Bronchial epithelial cell (primary cell): ENCODE measurements at places on chromosomes 1 and 21.

DNA sequence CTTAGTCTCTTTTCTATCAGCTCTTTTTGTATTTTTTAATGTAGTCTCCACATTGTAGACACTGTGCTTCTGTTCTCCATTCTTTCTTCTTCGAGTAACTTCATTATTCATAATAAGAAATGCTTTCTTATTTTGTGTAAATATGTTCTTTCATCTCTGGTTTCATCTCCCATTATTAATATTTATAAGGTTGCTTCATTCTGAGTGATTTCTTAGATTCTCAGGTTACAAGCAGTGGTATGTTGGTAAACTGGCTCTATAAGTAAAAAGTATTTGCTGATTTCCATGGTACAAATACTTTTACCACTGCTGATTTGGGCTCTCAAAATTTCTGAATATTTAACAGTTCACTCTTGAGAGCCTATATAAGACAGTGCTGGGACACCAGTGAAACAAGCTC, 81.3 kb downstream of the CDC14A start:
- no peak for DNase-seq

DNA sequence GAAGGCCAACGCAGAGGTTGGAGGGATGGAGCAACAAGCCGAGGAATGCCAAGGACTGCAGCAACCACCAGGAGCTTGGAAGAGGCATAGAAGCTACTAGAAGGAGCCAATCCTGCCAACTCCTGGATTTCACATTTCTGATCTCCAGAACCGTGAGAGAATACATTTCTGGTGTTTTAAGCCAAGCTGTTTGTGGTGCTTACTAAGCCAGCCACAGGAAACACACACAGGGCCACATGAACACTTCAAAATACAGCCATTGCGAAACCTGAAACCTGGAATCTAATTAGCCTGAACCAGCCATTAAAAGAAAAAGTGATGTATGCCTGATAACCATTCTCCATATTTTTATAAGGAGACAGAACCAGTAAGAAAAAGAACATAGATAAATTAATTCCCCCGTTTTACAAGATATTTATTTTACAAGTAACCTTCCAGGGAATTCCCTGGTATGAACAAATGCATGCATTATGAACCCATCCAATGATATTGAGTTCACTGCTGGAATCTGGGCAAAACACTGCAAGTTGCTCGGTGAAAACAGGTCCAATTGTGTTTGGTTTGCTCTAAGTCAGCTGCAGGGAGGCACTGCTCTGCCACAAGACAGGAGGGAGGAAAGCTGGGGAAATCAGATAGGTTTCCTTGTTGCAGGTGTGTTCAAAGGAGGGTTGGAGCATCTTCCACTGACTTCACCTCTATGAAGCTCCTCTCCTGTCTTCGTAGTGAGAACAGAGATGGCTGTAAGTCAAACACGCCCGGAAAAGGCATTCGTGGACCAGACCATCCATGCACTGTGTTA, 70.2 kb downstream of the ETS2 start:
- DNase-seq = peak; percentile 50

DNA sequence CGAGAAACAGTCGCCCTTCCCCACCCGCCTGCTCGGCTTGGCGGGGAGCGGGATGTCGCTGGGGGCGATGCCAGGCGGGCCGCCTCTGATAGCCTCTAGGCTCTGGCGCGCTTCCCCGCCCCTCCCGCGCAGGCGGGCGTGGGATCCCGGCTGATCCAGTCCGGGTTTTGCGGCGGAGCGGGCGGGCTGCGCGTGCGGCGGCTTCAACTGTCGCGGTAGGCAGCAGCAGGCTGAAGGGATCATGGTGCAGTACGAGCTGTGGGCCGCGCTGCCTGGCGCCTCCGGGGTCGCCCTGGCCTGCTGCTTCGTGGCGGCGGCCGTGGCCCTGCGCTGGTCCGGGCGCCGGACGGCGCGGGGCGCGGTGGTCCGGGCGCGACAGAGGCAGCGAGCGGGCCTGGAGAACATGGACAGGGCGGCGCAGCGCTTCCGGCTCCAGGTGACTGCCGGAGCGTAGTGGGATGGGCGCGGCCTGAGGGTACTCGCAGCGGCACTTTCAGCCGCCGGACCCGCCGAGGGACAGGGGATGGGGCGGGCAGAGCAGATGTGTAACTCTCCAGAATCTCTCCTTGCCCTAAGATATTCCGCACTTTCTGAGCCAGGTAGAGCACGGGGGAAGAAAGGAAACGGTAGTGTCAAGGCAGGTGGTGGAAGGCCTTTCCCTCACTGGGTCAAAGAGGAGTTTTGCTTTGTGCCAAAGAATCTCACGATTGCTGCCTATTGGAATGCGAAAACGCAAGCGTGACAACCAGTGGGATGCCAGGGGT, at the start of gene FAAH:
Gene FAAH (plus strand): TSS at position 210 of the 764 bp plus-strand sequence. CDS start 32 bp downstream, at position 242.
- DNase-seq = peak; percentile 27

GRCh38 chr1:151837197-151837596, 2.4 kb downstream of the C2CD4D start:
- DNase-seq = no peak

DNA sequence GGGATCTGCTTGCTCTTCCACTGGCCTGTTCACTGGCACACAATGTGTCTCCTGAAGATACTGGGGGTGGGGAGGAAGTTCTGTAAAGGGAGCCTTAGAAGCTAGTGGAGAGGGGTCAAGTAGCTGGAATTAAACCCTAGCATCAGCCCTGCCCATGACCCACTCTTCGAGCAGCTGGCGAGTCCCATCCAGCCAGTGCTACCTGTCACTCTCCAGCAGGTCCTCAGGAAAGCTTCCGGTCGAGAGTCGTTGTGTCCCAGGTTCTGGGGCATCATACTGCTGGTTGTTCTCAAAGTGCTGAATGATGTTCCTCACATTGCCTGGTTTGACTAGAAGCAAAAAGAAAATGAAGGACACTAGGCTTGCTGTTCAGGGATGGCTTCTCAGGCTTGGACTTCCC, 30.9 kb downstream of the LRRC71 start:
- no peak for DNase-seq

DNA sequence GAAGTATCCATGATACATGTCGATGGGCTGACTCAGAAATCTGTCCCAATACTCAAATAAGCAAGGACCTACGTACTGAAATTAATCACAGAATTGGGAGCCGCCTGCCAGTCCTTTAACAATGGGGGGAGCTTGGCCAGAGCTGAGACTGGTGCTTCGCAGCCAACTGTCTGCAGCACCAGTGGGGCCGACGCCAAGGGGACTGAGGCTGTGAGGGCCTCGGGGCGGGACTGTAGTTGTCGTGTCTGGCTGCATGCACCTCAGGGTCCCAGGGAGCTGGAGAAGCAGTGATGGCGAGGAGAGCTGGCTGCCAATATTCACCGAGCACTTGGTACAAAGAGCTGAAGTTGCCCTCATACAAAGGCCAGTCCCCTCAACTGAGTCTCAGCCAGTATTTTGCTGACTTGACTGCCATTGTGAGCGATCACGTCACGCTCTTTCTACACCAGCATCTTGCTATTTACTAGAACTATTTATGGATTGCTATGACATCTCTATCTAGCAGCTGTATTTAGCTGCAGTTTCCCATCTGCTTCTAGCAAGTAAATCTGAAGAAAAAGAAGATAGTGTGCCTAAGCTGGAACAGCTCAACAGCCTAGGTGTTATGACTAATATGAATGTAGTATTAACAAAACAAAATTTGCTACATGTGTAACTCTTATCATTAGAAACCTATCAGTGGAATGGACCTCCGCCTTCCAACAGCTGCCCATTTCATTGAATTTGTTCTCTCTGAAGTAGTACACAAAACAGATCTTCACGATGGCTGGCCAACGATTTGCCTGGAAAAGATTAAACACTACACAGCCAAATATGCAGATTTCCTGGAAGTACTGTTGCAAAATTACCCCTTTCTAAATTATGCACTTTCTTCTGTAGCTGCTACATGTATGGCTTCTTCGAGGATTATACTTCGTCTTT, 29.1 kb downstream of the EVI5 start:
- no peak for DNase-seq

DNA sequence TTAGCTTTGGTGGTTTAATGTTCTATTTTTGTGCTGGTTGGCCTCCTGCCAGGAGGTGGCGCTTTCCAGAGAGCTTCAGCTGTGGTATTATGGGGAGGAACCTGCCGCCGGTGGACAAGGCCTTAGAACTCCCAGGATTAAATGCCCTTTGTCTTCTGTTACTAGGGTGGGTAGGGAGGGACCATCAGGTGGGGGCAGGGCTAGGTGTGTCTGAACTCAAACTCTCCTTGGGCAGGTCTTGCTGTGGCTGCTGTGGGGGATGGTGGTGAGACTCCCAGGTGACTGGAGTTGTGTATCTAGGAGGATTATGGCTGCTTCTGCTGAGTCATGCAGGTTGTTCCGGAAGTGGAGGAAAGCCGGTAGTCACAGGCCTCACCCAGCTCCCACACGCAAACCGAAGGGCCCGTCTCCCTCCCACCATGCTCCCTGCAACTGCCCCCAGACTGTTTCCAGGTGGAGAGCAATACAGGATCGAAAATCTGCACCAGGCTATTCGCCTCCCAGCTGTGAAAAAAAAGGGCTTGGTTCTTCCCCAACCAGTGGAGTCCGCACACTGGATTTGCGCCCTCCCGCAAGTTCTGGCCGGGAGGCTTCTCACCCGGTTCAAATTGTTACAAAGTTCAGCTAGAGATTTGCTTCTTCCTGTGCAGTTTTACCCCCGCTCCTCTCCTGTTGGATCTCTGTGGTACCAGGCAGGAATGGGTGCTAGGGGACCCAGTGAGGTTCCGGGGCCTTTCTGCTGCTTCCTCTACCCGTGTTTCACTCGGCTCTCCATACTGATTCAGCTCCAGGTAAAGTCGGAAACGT, 220.5 kb downstream of the CENPF start:
- DNase-seq = no peak

DNA sequence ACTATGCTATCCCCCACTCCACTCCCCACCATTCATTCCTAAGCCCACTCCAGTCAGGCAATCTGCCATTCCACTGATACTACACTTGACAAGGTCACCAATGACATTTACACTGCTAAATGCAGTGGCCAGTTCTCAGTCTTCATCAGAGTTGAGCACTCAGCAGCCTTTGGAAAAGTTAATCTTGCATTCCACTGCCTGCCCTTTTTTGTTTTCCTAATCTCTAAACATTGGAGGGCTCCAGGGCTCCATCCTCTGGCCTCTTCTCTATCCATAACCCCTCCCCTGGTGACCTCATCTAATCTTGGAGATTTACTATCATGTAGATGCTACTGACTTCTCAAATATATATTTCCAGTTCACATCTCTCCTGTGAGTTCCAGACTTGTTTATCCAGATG, 70.9 kb upstream of the S1PR1 start:
- DNase-seq = no peak

- DNase-seq = no peak
Observed at GRCh38 chr1:156592910-156593660, 1.5 kb downstream of the NAXE start.

DNA sequence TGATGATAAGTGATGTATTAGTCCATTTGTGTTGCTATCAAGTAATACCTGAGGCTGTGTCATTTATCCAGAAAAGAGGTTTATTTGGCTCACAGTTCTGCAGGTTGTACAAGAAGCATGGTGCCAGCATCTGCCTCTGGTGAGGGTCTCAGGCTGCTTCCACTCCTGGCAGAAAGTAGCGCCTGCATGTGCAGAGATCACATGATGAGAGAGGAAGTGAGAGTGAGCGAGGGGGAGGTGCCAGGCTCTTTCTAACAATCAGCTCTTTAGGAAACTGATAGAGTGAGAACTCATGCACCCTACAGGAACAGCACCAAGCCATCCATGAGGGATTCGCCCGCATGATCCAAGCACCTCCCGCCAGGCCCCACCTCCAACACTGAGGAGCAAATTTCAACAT, 2.2 kb upstream of the FHAD1 start:
- no peak for DNase-seq

- DNase-seq = no peak
Observed at GRCh38 chr1:26317612-26318337, at the start of gene CD52. TSS of gene CD52 (plus strand) at chr1:26317958. CDS start at chr1:26318018, 60 bp downstream.

GRCh38 chr1:209490013-209490412, 93.5 kb upstream of the CAMK1G start:
- DNase-seq = peak; percentile 58

DNA sequence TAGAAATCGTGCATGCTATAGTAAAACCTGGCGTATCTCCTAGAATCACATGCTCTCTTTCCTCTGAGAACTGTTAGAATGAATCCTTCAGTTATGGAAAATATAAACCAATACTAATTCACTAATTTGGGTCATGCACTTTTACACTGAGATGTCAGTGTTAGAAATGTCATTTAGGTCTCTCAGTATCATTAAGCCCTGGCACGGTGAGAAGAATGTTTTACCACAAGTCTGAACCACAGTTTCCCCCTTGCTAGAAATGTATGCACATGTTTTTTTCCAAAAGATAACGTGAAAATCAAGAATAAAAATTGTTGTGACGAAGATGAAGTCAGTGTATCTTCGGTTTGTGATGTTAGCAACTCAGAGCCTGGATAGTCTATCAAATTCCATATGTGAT, 1062.7 kb upstream of the NCAM2 start:
- DNase-seq = no peak

DNA sequence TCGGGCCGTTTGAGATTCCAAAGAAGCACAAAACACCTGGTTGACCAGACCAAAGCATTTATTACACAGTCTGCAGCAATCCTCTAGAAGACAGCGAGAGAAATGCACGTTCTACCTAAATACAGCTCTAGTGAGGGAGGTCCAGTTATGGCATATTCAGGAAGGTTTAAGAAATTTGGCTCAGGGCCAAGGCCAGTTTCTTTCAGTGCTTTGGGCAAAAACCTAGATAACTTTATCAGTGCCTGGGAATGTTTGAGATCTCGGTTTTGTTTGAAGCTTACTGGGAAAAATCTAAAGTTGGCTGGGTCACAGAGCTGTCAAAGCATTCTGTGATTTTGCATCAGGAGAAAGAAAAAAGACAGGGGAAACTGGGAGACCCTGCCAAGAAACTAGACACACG, 514.0 kb upstream of the TMPRSS15 start:
- DNase-seq = no peak

- peak; percentile 53 for DNase-seq
Observed at GRCh38 chr1:159939678-159940002, 5.8 kb downstream of the IGSF9 start.

DNA sequence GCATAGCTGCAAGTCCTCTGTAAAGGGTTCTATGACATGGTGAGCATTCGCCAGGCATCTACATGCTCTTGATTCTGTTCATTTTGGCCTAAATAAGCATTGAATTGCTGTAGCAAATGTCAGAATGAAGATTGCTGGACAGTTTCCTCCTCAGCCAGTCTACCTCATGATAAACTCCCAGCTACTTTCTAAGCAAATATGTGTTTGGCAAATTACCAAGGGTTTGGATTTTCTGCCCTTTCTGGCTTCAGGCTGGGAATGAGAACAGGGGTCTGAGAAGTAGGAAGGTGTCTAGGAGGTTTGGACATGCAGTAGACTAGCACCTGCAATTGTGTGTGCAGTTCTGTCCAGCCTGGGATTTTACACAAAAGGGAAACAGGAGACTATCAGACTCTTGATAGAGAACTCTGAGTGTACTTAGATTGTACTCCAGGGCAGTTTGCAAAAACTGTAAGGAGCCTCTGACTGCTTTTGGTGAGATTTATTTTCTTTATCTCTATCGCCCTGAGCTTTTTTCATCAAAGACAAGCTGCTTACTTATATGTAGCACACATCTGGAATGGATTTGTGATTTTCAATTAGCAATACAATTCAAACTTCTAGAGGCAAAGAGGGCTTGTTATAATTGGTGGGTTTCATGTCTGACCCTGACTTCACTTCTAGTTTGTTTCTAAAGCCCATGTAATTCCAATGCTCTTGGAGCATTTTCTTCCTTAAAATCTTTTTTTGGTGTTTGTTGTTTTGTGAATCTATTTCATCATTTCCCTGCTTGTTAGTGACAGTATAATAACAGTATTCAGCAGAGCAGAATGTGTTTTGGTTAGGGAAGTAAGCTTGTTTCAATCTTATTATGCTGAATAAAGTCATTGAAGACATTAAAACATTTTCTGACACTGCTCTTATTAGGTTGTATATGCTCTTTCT, 150.8 kb downstream of the VPS13D start:
- peak; percentile 9 for DNase-seq
